ENCODE measurements at places on chromosomes 5 and 9.

- no peak for DNase-seq
Observed at GRCh38 chr9:121304707-121305106, 36.7 kb downstream of the GSN start.

GRCh38 chr5:116626272-116626723 is 51.7 kb upstream of the SEMA6A start:
- DNase-seq, result no peak

DNA sequence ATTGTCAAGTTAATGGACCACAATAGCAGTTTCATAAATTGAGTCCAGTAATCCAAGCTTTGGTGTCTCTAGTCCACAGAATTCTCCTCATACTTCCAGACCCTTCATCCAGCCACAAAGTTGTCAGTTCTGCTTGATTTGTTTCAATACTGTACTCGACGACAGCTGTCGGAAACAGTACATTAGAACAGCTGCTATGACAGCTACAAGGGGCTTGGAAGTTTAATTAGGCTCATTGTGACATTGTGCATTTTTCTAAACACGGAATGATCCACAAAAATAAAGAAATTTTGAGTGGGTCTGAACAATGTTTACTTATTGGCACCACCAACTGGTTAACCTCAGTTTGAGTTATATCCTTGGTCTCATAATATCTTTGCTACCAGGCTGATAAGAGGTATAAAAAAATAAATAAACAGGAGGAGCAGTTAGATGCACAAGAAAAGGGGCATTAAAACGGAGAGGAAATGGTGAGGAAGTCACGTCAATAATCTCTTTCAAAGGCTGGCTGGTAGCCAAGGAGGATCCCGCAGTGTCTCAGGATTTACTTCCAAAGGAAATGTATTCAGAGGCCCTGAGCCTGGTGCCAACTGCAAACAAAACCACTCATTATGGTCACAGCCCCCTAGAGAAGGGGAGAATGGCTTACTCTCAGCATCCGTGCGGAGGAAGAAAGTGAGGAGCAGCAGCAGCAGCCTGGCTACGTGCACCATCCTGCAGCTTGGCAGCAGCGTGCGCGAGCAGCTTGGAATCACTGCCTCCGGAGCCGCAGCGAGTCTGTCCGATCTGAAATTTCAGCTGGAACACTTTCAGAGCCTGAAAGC is 933.8 kb upstream of the DMAC1 start:
- DNase-seq, result no peak

DNA sequence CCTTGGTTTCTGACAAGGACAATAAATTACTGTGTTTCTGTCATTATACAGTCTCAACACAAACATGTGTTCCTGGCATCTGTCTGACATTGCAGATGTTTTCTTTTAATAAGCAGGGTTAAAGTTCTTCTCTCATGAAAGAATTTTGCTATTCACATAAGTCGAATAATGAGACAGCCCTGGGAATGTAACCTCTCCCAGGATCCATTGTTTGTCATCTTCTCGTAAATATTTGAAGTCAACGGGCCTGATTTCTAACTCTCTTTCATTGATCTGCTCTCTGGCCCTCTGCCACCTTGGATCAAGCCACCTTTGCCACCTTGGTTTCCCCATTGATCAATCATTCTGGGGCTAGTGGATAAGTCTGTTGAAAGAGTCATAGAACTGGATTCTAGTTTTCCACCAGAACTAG is 12.9 kb upstream of the CAST start:
- no peak for DNase-seq

DNA sequence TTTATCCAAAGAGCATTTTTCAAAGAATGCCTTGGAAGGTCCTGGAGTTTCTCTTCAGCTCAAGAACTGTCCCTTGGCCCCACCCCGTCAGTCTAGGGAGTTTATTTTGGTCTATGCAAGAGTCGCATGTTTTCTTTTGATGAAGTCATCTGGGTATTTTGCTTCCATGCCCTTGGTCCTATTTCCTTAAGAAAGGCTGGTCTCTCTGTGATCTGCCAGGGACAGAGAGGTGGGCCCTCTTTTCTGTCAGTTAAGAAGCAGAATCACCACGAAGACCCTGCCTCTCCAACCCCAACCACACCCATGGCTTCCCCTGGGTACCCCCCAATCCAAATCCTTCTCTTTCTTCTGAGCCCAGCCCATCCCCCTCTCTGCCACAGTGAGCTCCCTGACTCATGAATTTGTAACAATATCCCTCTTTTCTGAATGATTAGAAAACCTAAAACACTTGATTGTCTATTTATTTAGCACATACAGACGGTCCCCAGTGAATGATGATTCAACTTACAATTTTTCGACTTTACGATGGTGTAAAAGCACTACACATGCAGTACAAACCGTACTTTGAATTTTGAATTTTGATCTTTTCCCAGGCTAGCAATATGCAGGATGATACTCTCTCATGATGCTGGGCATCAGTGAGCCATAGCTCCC is 163.5 kb upstream of the ADRA1B start:
- DNase-seq, result no peak

DNA sequence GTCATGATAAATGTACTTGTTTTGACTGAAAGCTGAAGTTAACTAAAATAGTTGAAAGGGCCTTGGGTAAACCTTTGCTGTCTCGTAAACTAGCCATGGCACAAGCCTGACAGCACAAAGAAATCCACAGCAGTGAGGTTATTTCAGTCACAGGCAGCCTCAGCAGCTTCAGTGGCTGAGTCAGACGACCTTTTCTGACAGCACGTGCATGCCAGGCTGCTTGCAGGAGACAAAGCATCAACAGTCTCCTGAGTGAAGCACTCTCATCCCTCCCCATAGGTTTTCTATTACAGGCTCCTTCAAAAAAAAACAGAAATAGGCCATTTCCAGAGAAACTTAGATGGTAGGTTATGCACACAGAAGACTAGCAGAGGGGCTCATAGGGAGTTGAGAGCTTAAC is 34.6 kb downstream of the OXCT1 start:
- DNase-seq, result no peak

DNA sequence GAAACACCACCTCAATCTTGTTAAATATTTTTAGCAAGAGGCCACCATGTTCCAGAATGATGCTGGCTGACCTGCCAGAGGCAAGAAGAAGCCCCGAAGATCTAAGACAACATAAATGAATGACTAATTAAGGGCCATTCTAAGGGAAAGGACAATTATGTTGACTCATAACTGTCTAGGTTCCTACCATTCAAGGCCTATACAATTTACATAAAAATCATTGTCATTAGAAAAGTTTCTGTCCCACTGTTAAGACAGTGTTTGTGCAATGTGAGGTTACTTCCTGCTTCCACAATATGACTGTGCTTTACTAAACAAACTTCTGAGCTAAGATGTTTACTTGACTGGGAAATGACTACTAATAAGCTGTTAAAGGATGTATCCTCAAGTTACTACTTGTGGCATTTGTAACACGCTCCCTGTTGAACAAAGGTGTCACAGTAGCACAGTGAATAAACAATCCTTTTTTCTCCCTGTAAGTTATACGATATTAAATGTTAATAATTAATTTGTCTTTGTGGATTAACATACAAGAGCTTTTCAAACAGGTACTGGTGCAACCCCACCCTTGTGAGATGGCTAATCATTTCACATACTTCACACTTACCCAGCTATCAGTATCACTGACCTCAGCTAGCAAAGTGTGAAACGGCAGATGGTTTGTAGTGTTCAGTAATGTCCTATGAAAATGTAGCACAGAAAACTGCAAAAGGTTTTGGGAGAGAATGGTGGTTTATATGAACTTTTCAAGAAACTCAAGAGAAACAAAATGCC is 195.8 kb downstream of the EFNA5 start:
- no peak for DNase-seq

GRCh38 chr9:131609099-131609830 is 63.9 kb downstream of the PRRT1B start:
- DNase-seq, result no peak

DNA sequence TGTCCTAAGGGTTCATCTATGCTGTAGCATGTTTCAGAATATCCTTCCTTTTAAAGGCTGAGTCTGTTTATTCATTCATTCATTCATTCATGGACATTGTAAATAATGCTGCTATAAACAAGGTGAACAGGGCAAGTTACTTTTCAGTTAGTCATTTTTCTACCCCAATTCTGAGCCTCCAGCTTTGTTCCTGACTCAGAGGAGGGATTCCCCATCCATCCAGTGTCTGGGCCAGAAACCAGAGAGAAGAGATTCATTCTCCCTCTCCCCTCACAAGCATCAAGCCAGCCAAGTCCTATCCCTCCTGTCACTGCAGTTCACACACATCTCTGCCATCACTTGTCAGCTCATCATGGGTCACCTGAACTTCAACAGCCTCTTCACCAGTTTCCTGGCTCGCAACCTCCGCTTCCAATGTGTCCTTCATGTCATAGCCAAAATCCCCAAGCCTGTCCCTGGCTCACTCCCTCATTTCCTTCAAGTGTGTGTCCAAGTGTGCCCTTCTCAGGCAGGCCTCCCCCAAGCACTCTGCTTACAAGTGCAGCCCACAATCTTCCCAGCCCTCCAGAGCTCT is 203.0 kb downstream of the TTLL11 start:
- no peak for DNase-seq

- no peak for DNase-seq
Observed at GRCh38 chr5:71573591-71573990, 13.5 kb upstream of the MCCC2 start.

DNA sequence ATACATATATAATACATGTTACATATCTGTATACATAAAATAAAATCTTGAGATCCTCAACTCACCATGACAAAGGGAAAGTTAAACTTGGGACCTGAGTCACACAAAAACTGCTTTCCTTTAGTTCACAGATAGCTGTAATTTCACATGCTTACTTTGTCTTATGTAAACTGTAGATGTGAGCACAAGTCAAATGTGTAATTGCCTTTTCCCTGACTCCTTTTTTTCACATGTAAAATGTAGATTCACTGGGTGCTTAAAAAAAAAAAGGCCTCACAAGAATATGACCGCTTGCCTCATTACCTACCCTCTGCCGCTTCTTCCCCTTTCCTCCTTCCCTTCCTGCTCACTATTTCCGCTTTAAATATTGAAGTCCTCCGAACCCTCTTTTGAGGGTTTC is 21.9 kb upstream of the FAM169A start:
- no peak for DNase-seq

DNA sequence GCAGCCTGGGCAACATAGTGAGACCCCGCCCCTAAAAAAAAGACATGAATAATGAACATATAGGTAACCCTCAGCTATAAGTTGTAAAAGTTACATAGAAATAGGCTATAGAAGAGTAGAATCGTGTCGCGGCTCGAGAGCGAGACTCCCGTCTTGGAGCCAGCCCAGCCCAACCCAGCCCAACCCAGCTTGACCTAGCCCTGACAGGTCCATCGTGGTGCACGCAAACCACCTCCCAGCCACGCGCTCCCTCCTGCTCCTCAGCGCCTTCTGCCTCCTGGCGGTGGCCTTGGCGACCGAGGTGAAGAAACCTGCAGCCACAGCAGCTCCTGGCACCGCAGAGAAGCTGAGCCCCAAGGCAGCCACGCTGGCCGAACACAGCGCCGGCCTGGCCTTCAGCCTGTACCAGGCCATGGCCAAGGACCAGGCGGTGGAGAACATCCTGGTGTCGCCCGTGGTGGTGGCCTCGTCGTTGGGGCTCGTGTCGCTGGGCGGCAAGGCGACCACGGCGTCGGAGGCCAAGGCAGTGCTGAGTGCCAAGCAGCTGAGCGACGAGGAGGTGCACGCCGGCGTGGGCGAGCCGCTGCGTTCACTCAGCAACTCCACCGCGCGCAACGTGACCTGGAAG is 10.8 kb downstream of the KIF24 start:
- no peak for DNase-seq

DNA sequence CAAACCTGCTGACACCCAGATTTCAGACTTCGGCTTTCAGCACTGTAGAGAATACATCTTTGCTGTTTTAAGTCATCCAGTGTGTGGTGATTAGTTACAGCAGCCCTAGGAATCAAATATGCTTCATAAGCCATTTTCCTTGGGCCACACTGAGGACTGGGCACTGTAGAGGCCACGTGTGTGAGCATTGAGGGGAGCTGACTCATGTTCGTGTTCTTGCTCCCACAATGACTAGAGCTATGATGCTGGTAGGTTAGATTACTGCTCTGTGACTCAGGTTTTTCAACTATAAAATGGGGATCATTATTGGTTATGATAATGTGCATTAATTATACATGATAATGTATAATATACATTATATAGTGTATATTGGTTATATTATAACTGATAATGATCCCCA is 96.5 kb upstream of the PALM2AKAP2 start:
- DNase-seq, result no peak

DNA sequence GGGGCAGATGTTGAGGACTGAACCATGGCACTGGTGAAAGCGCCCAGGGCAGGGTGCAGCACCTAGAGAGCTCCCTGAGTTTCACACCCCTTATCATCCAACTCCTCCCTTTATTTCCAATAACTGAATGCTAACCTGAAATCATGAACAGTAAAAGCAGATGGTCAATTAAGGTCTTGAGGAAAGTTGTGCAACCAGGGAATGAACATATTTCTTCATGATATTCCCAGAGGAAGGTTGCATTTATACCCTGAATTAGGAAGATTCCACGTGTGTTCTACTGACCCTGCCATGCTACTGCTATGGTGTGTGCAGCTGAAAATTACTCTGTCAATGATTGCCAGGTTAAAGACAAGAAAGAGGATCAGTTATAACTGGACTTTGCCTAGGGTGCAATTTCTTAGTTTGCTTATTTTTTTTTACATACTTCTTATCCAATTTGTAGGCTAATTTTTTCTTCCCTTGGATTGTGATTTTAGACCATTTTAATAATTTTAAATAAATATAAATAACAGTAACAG is 319.8 kb downstream of the SEMA5A start:
- no peak for DNase-seq

DNA sequence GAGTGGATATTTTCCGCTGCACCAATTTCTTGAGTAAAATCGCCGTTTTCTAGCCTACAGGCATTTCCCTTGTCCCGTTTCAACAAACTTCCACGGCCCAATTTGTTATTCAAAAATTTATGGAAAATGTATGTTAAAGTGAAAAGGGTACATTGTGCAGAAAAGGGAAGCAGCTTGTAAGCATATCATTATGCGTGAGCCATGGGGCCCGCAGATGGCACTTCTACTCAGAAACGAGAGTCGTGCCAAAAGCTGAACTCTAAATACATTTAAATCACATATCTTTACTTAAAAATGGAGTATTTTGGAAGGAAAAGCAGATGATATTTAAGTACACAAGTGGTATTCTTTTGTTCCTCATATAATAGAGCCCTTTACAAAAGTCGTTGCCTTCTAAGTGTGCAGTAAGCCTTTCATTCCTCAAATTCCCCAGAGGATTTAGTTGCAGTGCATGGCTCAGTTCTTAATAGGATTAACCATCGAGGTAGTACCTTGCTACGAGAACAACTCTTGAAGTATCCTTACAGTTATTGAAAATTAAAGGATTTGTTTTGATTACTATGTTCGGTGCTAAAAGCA is 1227.2 kb upstream of the WWC1 start:
- DNase-seq, result no peak
